ENCODE measurements at places on chromosomes 1 and 21.

- DNase-seq, result no peak
Measured at GRCh38 chr1:64320922-64321614, 117.6 kb downstream of the UBE2U start.

DNA sequence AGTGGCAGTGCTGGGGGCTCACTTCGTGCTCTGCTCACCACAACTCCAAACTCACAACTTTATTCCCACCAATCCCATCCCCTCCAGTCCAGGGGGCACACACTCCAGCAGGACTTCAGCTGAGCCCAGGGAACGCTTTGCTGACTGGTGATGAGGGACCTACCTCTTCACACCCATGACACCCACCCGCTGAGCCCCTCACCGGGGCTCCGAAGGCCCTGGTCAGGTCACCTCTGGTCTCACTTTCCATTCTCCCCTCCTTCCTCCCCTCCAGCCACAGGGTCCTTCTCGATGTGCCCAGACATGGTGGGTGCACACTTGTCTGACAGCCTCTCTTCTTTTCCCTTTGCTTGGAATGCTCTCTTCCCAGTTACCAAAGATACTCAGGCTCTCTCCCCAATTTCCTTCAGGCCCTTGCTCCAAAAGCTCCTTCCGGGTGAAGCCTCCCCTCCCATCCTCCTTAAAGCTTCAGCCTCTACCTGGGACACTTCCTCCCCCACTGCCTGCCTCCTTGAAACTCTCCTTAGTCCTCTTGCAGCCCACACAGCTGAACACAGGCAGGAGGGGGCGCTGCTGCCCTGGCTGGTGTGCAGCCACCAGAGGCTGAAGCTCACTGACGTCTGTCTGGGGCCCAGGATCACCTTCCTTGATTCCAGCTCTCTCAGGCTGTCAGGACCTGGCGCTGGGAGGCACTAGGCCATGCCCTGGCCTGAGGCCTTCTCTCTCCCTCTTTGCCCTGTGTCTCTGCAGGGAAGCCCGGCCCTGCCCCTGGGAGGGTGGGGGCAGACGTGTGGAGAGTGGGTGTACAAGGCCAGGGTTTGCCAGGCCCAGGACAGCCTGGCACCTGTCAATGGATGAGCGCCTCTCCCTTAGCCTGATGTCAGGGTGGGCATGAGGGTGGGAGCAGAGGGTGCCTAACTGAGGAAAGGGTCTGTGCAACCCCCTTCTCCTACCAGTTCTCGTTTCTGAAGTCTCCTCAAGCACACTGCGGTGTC, 1.6 kb downstream of the KCNE1 start:
- peak; percentile 28 for DNase-seq

GRCh38 chr1:171644805-171645483, 7.5 kb downstream of the MYOC start:
- peak; percentile 56 for DNase-seq

DNA sequence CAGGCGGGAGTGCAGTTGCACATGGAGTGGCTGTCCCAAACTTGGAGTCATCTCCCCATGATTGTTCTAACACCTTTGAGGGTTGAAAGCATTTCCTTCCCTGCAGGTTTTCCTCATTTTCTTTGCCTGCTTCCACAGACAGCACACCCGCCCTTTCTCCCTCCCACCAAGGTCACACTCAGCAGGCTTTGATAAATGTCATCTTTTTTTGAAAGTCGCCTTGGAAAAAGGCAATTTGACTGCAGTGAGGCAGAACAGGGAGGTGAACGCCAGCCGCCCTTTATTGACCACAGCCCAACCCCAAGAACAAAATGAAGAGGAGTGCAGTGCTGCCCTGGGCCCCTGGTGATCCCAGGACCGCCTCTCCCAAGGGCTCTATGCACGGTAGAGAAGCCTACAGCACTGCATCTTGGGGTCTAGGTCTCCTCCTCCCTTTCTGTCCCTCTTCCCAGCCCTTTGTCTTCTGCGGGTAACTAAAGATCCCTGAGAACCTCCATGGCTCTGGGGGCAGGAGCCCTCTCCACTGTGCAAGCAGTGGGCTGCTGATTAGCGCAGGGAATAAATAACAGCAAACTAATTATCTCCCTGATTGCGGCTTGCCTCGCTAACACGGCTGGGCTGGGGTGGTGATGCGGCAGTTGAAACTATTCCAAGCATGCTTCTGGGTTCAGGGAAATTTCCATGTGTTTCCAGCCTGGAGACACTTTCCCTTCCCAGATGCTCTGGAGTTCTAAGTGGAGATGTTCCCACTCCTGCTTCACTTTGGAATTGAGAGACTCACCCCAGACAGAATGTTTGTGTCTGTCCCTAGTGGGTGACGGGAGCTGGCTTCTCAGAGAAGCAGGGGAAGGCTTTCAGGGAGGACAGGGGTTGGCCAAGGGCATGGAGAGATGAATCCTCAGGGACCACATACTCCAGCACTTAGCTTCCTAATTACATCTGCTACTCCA, 11.8 kb upstream of the AMIGO1 start:
- no peak for DNase-seq

- no peak for DNase-seq
Measured at GRCh38 chr1:214584805-214585766, 17.9 kb upstream of the CENPF start.

- no peak for DNase-seq
Measured at GRCh38 chr1:171909711-171910110, 68.4 kb downstream of the DNM3 start.

- DNase-seq, result no peak
Measured at GRCh38 chr1:21385022-21385421, 54.9 kb upstream of the NBPF3 start.

- no peak for DNase-seq
Measured at GRCh38 chr1:235931171-235931738, 64.5 kb upstream of the LYST start.

GRCh38 chr1:58089898-58090534, 456.5 kb downstream of the OMA1 start:
- no peak for DNase-seq

GRCh38 chr1:240287722-240288121, 196.0 kb downstream of the FMN2 start:
- DNase-seq, result no peak

Measured in COR-L47 (cell line).